Amniotic stem cell (primary cell): ENCODE measurements at places on chromosomes 16 and 17.

DNA sequence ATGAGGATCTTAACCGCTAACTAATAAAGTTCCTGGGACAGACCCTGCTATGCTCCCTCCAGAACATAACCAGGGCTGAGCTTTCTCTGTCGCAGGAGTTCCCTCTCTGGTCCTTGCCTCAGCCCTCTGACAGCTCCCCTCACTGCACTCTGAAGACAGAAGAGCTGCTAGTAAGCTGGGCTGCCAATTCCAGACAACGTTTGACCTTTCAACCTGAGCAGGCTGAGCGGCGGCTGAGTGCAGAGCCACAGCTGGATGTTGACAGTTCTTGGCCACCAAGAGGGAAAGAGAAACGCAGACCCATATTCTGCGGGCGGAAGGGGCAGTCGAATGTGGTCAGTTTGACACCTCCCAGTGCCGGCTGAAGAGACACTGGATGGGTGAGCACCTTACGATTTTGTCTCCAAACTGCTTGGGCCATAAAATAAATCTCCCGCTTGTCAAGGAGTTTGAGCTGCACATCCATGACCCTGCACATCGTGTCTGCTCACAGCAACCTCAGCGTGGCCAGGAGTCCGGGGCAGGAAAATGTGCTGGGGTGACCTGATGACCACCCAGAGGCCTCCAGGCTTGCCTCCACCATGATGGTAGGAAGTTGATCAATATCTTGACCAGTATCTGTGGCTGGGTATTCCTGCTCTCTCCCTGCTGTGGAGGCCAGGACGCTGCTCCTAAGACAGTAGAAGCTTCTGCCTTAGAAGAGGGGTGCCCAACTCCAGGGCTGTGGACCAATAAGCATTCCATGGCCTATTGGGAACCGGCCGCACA lies 209.2 kb downstream of the PARN start:
- no peak for DNase-seq

DNA sequence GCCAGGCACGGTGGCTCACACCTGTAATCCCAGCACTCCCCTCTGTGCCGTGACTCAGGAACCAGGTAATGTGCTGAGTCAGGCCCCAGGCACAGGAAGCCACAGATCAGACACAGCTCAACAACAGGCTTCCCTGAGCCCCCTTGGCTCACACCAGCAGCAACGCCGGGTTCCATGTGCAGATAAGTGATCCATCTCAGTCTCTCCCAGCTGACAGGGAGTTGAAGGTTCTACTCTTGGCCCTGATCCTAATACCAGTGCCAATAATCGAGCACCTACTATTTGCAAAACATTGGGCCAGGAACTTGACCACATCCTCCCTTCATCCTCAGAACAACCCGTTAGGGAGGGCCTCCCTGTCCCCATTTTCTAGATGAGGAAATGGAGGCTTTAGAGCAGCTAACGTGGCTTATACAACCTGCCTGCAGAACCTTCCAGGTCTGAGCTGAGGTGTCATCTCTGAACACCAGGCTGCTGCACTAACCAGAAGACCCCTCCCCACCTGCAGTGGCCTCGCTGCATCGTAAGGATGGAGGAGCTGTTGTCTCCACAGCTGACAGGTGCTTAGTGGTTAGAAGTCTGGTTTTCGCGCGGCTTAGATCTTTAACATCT lies 64.8 kb upstream of the AMZ2 start:
- no peak for DNase-seq

DNA sequence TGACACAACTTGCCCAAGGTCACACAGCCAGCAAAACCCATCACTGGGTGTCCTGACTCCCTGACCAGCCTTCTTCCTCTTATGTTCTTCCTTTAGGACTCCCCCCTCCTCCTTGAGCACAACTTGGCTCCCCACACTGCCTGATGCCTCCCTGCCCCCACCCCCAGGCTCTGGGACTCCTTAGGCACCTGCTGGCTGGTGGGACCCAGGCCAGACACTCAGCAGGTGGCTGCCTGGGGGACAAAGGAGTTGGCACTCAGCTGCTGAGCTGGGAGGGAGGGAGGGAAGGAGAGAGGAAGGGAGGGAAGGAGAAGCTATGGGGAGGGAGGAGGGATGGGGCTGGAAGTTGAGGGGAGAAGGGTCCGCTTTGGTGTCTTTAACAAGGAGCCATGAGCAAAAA lies 8.0 kb downstream of the SEZ6 start:
- no peak for DNase-seq

DNA sequence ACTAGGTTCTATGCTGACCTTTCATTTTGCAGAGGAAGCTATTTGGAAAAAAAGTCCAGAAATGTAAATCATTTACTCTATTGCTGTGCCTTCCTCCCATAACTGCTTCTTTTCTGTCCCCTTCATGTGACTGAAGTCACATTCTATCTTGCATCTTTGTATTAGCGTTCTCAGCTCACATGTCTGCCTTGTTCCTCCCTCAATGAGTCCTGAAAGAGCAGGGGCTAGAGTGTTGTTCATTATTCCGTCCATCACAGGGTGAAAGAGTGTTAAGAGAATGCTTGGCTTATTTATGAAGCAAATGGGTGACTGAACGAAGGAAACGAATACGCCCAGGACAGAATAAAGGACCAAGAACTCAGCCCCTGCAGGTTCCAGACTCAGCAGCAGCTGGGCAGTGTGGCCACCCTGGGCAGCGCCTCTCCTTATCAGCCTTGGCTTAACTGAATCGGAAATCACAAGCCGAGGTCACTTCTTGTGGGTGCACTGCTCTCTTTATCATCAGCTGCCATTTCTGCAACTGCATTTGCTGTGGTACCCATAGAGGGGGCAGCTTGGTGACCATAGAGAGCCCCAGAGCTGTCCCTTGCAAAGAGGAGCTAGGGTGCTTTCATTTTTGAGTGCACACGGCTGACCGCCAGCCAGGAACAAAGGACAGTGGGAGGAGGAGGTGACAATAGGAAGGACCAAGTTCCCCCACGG lies 1.8 kb upstream of the PIK3R6 start:
- no peak for DNase-seq

- DNase-seq: no peak
Measured at GRCh38 chr17:333626-334396, 18.8 kb downstream of the RPH3AL start.

- DNase-seq: no peak
Measured at GRCh38 chr16:35691057-35691456, 2231.6 kb downstream of the TP53TG3F start.

- no peak for DNase-seq
Measured at GRCh38 chr17:36095992-36096391, 6.0 kb upstream of the CCL3 start.

DNA sequence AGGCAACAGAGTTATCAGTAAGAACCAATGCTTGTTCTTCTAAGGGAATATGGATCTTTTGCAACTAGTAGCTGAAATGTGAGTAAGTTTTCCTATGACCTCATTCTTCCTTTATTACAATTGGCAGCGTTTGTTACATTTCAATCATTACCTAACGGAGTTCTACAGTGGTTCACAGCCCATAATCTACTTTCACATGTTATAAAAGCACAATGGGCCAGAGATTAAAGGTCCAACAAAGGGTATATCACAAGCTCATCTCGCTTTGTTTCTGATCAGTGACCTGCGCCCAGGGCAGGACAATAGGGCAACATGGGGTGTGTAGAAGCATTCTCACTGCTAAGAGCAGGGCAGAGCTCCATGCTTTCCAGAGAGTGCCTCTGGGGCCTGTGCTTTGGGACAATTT lies 279.9 kb upstream of the DYNLRB2 start:
- no peak for DNase-seq

GRCh38 chr17:75228847-75229246 lies 23.4 kb downstream of the NUP85 start:
- no peak for DNase-seq

DNA sequence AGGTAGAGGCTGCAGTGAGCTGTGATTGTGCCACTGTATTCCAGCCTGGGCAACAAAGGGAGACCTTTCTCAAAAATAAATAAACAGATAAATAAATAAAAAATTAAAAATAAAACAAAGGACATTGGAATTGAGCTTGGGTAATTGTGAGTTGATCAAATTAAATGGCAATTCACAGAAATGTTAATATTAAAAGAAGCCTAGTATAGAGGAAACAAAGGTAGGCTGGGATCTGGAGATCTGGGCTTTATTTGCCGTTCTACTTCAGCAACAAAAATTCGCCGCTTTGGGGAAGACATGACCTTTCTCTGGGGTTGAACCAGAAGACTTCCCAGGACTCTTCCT lies 332 bp upstream of the VPS25 start:
- DNase-seq: no peak

- DNase-seq: no peak
Measured at GRCh38 chr16:54647725-54648221, 282.9 kb upstream of the IRX5 start.

GRCh38 chr16:84013787-84014569 lies 28.6 kb downstream of the SLC38A8 start:
- DNase-seq: no peak

DNA sequence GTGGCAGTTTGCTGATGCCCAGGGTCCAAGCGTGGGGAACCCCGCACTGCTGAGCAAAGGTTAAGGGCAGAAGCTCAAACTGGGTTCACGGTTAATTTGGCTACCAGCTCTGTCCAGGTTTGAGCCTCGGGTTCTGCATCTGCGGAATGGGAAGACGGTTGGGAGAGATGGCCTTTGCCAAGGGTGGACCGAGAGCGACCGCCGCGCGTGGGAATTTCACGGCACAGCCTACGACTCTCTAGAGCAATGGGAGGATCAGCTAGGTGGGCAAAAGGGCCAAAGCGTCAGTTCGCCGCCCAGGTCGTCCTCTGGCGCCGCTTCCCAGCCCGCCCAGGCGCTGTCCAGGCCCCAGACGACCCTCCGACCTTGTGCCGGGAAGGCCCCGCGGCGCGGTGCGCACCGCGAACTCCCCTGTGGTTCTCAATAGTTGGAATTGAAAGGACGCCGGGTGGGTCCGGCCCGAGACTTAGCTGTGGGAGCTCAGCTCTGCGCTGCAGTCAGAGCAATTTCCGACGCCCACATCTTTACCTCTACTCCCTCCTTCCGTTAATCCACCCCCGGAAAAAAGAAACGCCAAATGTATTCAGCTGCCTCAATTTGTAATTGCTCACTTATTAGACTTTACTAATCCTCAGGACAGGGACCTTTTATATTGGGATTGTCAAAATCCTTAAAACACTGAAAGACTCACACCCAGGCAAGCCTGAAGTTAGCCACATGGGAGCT lies 2.5 kb upstream of the HS3ST3B1 start:
- DNase-seq: no peak

DNA sequence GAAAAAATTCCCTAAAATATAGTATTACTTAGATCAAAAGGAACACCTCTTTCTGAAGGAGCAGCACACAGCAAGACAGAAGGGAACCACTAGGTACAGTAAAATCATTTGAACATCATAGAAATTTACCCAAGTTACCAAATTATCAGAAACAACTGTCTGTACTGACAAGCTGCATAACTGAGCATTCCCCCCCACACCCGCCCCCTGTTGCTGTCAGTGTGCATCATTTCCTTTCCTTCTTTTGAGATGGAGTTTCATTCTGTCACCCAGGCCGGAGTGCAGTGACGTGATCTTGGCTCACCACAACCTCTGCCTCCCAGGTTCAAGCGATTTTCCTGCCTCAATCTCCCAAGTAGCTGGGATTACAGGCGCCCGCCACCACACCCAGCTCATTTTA lies 120.7 kb downstream of the TRIM37 start:
- DNase-seq: no peak

GRCh38 chr16:82108100-82108499 lies 61.9 kb downstream of the MPHOSPH6 start:
- no peak for DNase-seq

- DNase-seq: no peak
Measured at GRCh38 chr17:18920911-18921441, 31.0 kb upstream of the SLC5A10 start.

DNA sequence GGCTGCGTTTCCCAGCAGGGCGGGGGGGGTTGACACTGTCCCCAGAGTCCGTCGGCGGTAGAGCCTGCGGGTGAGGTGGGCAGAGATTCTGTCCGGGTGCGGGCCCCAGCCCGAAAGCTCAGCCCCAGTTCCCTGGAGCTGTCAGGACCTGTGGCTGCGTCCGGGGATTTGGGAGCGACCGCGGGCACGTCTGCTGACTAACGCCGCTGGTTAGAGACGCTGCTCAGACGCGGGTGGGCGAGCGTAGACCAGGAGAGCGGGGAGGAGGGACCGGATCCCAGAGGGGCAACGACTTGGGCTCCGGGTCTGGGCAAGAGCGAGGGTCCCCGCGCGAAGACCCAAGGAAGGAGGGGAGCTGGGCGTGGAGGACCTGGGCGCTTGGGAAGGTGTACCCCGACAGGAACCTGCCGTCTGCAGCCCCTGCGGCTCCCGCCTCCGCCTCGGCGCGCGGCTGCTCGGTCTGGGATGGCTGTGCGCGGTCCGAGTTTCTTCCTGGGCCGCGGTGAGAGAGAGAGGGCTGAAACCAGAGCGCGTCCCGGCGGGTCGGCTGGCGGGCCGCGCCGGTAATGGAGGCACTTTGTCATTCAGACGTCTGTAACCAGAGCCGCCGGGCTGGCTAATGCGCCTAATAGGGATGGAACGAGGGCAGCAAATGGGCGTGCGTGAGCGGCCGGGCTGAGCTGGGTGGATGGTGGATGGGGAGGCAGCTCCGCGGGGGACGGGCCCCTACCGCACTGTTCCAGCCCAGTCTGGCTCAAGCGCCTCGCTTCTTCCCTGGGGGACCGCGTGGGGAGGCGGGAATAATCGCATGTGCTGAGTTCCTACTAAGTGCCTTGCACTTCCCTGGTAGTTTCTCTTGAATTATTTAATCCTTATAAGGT lies 2.3 kb downstream of the NGFR start:
- no peak for DNase-seq

DNA sequence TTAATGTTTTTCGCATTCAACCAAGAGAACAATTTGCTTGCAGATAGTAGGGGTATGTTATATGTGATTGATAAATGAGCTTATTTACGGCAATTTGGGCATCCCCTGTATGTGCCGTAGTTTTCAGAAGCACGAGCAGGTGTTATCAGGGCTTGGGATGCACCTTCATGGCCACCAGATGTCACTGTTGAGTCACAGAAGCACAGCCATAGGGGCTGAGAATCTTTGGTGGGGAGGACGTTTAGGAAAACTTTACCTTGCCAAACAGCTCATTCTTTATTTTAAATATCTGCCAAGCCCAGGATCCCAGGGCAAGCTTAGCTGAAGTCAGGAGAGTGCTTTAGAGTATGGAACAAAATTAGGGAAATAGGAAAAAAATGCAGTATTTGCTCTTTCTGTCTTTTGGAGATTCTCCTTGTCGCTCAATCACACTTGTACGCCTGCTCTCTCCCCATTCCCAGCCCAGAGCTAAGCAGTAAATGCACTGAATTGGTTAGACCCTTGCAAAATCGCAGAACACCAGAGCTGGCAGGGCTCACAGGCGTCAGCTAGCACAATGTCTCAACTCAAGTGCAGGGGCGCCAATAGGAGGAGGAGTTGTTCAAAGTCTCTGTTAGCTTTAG lies 93.6 kb upstream of the MPHOSPH6 start:
- peak; percentile 5 for DNase-seq
